ENCODE measurements at places on chromosomes 4 and X.

DNA sequence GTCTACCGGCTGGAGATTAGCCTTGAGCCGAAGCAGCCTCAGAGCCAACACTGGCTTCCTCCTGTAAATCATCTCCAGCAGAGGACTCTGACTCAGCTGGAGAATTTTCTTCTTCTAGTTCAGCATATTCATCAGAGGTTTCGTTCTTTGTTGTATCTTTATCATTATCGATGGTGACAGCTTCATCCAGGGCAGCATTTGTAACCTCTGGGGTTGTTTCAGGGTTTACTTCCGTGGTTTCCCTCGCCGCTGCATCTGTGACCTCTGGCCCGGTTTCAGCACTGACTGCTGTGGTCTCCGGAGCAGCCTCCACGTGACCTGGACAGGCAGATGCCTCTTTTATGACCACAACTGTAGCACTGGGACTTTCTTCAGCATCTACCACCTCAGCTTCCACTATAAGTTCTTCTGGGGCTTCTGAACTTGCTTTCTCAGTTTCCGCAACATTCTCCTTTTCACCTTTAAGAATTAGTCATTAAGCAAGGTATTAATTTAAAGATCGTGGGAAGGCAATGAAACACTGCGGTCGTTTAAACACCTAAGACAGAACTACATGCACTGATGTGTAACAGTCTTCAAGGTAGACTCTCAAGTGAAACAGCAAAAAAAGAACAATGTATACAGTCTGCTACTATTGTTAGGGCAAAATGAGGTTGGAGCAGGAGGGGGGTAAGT lies 13.3 kb downstream of the MGARP start:
- peak; percentile 84 for DNase-seq

GRCh38 chrX:136870064-136870463 lies 10.5 kb downstream of the RBMX start:
- DNase-seq: no peak

DNA sequence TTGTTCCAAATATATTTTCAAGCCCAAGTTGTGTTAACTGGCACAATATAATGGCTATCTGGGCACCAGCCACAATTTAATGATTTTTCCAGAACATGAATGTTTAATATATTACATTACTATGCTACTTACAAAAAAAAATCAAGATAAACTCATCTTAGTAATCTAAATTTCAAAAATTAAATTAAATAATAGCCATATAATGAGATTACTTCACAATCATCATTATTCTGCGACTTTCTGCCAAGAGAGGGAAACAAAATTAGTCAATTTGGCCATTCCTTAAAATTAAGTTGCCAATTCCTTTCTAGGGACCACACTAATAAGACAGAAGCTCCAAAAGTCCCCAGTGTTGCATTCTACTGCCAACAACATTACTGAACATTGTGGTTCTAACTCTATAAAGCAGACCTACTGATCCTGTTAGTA lies 7.5 kb downstream of the NEK1 start:
- no peak for DNase-seq

GRCh38 chr4:86096373-86096772 lies 263.5 kb downstream of the MAPK10 start:
- no peak for DNase-seq

DNA sequence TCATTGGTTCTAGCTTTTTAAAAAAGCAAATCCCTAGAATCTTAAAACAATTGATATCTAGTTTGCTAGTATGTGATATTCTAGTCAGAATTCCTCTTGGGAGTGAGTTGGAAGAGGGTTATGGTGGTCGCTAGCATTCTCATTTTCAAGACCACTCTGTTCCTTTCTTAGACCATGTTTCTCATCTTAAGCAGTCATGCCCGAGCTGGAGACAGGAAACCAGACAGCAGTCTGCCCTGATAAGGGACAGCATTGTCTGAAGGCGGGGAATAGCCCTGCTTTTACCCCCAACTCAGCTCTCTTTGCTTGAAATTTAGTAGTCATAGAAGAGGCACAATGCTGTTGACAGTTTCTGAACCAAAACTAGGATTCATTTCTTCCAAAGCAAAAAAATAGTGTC lies 5.2 kb downstream of the KLF3 start:
- no peak for DNase-seq

All from AML-193 (cell line).